ENCODE measurements at places on chromosomes 6 and 20.

GRCh38 chr20:3521852-3522740, 51.3 kb downstream of the ATRN start:
- DNase-seq = no peak

DNA sequence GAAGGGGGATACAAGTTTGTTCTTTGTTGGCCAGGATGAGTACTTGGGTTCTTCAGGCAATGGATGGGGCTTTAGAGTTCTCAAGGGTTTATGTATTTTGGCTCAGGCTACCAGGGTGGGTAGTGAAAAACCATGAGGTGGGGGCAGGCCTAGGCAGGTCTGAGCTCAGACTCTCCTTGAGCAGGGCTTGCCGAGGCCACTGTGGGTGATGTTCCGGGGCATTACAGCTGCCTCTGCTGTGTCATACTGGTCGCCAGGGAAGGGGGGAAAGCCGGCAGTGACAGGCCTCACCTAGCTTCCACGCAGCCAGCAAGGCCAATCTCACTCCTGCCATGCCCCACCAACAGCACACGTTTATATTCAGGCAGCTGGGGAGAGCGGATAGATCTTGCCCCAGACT, 79.6 kb downstream of the BCKDHB start:
- no peak for DNase-seq

- DNase-seq = no peak
Measured at GRCh38 chr6:39004801-39005200, 43.8 kb upstream of the GLP1R start.

- no peak for DNase-seq
Measured at GRCh38 chr6:169140986-169141495, 112.6 kb downstream of the THBS2 start.

- DNase-seq = no peak
Measured at GRCh38 chr20:38221119-38221589, 39.4 kb downstream of the KIAA1755 start.

DNA sequence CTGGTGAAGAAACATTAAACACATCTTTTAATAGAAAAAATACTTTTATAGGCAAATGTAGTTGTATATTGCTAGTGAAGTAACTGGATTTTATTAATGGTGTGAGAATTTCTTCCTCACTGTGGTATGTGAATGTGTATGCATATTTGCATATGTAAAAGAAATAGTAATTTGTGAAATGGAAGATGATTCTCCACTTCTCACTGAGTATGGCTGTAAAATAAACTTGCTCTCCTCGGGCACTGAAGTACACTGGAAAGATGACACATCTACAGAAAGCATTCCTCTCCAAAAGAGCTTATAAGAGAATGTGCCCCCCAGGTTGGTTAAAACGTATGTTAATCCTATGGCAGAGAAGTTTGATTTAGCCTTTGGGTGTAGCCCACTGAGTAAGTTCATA, 155.5 kb downstream of the LPA start:
- DNase-seq = no peak

DNA sequence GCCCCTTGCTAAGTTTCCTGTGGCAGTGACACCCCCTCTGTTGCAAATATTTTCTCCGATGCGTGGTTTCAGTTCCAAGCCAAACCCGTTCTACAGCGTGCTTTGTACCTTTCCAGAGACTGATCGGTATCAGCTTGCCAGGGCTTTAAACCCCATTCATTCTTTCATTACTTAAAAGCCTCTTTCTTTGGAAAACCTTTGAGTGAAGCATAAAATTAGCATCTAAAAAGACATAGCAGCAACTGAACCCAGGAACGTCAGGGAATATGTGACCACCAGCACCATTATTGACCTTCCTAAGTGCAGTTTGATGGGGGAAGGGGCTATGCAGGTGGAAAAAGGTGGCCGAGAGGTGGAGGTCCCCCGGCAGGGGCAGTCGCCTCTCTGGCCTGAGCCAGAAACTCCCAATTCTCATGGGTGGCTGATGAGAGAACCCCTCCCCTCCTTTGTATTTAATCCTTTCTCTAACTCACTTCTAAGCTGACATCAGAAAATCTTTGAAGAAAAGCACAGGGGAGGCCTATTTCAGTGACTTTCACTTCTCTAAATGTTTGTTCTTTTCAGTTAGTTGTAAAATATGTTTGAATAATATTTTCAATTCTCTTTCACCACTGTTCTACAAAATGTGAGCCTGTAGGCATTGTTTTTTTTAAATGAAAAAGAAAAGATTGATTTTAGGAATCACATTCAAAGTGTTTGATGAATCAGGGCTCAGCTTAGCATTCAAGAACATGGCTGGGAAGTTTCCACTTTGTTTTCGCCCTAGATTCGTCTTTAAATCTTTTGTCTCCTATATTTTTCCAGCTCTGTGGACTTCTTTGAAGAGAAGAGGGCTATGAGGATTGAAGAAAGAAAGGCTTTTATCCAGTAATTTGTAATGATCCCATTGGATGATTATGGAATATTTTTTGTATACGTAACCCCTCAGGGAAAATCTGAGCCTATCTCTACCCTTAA, 89.2 kb downstream of the RSPH3 start:
- DNase-seq = no peak

DNA sequence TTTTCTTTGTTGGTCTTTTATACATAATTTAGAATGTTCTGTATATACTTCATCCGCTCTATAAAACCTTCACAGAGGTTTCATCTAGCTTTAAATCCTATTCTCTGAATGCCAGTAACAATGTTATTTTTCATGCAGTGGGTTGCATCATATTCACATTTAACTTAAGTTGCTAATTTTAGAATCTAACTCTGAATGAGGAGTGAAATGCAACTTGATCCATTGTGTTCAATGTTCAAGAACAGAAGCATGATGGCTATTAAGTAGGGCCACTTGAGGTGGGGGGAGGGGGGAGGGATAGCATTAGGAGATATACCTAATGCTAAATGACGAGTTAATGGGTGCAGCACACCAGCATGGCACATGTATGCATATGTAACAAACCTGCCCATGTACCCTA, 224.5 kb downstream of the NKAIN2 start:
- DNase-seq = no peak

DNA sequence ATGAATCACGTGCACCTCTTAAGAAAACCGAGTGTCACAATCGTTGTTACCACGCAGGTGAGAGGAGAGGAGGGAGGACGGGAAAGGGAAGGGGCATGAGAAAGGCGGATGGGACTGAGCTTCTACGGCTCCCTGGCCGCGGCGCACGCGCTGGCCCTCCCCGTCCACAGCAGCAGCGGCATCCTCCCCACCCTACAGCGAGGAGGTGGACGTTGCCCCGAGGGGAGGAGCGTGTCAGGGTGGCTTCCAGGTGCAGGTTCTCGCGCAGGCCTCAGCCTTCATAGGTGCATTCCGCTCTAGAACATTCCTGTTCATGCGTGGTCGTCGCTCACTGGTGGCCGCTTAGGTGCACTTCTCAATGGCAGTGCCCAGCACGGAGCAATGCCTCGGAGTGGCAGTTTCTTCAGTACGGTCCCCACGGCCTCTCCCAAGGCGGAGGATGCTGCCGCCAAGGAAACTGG, 29.7 kb upstream of the AFDN start:
- no peak for DNase-seq

- DNase-seq = no peak
Measured at GRCh38 chr20:49199729-49200293, 11.7 kb upstream of the STAU1 start.

GRCh38 chr6:12823847-12824246, 107.3 kb downstream of the PHACTR1 start:
- DNase-seq = no peak

- DNase-seq = no peak
Measured at GRCh38 chr20:1430004-1430451, 36.6 kb downstream of the NSFL1C start.

DNA sequence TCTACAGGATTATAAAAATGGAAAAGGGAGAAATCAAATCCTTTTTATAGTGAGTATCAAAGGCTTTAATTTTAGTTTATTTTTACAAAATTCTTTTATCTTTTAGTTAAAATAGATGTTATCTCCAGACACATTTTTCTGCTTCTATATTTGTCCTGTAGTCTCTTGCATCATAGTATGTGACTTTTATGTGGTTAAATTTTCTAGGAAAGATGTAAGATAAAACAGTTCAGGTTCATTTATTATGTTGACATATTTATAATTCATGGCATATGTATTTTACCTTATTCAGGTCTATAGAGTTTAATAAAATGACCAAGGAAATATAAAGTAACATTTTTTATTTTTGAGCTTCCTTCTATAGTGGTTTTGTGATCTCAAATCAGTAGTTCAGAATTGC, 52.7 kb upstream of the PRL start:
- DNase-seq = no peak

- no peak for DNase-seq
Measured at GRCh38 chr20:25284131-25284601, 36.3 kb downstream of the PYGB start.

DNA sequence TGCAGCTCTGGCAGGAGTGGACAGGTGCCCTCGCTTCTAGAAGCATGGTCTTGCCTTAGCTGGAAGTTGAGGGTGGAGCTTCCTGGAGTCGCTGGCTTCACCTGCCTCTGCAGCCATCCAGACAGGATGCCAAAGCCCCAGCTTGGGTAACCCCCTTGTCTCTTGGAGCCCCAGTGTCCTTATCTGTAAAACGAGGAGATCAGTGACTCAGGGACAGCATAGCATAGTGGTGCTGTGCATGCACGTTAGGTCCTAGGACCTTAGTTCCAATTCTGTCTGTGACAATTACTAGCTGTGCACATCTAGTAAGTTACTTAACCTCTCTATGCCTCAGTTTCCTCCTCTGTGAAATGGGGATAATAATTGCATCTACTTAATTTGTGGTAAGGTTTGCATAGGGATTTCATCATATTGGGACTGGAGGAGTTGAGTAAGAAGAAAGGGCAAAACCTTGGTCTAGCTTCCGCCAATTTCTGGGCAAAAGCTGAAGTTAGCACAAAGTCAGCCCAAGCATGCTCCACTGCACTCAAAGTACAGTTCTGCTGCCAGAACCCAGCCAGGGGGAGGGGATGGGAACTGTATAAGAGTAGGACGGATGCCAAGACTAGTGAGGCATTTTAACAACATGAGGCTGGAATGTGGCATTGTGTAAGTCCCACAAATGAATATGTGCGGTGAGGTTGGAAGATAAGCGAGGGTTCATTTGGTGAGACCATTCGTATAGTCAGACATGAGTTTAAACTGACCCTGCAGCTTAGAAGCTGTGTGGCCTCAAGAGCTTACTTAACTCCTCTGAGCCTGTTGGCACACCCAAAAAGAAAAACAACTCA, 24.5 kb downstream of the TOX2 start:
- peak; percentile 49 for DNase-seq

- DNase-seq = no peak
Measured at GRCh38 chr6:34341481-34341971, 50.9 kb downstream of the NUDT3 start.

DNA sequence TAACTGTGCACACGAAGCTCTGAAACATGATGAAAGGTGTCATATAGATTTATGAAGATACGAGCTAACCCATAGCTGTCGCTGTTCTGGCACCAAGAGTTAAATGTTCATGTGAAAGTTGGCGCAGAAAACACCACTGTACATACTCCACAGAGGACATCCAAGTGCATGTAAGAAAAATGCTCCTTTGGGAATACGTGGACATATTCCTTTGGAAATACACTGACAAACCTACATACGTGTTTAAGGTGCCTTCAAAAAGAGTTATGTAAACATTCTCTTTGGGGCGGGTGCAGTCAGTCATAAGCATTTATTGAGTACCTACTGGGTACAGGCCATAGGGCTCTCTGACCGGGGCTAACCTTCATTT, 723 bp upstream of the ARID1B start:
- no peak for DNase-seq

DNA sequence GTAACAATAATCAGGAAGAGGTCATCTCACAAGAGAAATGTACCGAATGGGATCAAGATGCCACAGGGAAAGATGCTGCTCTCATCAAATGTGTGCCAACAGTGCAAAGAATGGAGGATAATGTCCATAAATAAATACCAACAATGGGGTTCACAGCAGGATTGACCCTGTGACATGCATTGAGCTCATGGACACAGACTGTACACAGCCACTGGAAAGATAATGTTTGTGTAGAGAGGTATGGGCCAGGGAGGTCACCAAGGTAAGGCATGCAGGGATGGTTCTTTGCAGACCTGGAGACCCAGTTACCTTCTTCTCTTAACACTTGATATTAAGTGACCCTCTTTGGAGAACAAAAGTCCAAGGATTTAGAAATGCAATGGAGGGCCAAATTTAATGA, 1.5 kb downstream of the AGPAT1 start:
- DNase-seq = no peak

DNA sequence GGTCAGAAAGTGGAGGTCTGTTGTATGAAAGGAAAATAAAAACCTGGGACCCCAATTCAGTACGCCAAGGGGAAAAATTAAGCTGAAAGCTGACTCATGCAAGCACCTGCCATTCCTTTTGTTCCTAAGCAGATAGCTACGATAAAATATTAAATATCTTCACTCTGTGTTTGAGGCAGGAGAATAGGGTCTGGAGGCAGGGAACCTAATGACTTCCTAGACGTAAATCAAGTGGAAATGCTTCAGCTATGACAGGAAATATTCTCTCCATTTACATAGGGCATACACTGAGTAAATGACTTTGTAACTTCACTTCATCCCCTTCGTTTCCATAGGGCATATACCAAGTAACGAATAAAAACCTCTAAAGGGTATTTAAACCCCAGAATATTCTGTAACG, 41.0 kb upstream of the IFNGR1 start:
- no peak for DNase-seq

DNA sequence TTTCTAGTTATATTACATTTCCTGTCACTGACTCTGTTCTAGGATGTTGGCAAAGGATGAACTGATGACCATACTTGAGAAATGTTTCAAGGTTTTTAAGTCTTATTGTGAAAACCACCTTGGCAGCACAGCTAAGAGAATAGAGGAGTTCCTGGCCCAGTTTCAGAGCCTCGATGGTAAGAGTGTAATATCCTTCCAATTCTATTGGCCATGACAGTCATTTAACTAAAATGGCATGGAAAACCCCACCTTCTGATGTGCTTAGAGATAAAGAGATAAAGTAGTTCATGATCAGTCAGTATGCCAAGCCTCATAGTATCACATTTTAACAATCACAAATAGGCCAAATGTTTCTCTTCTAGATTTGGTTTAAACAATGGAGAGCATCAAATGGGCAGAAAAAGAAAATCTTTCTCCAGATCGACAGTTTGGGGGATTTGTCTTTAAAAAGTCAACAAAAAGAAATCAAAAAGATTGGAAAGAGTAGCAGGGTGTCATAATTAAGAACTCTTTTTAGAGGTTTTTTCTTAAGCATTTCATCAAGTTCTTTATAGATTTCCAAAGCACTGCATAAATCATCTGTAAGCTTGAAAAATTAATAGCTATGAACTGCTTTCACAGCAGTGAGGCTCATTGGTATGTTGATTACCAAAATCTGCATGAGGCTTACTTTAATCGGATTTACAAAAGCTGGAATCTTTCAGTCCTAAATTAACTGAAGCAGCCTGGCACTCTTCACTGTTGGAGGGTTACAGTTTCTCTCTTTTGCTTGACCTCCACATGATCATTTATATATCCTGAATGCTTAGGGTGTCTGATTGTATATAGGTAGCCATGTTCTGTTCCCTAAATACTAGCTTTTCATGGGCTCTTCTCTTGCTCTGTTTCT, 48.7 kb downstream of the AKIRIN2 start:
- DNase-seq = no peak

- DNase-seq = no peak
Measured at GRCh38 chr6:25242567-25242966, 36.6 kb upstream of the CARMIL1 start.

GRCh38 chr20:671252-672030, 4.2 kb downstream of the SCRT2 start:
- DNase-seq = no peak
